ENCODE measurements at places on chromosomes 5 and 9.

DNA sequence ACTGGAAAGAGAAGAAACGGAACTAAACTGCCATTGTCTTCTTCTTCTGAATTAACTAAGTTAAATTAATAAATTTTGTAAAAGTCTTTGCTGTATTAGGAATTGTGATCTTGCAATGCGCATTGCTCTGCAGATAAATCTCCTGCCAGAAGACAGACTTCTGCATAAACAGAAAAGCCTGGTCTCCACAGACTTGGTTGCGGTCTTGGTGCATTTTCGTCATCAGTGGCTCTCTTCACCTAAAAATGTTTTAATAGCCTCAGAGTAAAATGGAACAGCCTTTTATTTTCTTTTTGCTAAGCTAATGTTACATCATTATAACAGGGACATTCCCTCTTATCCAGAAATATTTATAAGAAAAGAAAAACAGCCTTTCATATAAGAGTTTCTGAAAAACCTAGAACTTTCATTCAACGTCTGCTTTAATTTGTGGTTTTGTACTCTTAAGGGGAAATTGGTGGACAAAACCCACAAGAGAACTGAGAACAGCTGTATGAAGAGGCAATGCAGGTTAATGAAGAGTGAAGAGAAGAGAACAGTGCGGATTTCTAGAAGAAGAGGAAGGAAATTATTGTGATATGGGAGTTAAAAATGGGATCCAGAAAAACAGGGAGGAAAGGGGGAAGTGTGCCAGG lies 10.1 kb downstream of the IFNA5 start:
- no peak for DNase-seq

- DNase-seq: peak; percentile 46
These were observed 716 bp upstream of the OTULIN start for GRCh38 chr5:14663734-14664269.

DNA sequence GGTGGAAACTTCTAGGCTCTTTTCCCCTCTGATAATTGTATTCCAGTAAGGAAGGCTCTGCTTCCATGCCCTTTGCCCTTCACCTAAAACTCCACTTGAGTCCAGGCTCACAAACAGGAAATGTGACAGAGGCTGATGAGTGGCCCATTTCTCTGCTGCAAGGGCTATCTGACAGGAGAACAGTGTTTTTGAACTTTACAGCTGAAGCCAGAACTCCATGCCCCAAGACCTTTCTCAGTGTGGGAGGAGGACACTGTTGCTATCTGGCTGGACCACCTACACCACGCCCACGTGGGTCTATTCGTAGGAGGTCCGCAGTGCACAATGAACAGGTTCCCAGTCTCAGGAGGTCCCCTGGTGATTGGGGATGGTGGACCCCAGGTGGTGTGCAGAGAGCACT lies 13.6 kb downstream of the GGTA1 start:
- no peak for DNase-seq

- DNase-seq: no peak
These were observed 138.6 kb downstream of the ARRDC3 start for GRCh38 chr5:91244380-91245073.

GRCh38 chr5:125140220-125140619 lies 393.8 kb upstream of the ZNF608 start:
- DNase-seq: no peak

DNA sequence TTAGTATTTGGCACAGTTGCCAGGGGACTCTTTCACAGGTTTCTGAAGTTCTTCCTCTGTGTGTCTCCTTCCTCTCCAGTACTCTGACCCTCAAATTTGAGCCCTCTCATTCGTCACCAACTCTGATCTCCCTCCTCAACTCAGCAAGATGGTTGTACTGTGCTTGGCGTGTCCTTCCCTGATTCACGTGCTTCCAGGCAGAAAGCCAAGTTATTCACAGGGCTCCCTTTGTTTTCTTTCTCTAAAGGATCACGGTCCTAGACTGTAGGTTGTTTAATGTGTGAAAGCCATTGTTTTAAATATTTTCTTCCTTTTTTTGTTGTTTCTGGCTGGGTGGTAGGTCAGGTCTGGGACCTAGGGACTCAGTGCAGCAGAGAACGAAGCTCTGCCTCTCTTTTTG lies 142.9 kb downstream of the DMAC1 start:
- no peak for DNase-seq

GRCh38 chr9:112894699-112895098 lies 4.0 kb upstream of the SLC46A2 start:
- no peak for DNase-seq

DNA sequence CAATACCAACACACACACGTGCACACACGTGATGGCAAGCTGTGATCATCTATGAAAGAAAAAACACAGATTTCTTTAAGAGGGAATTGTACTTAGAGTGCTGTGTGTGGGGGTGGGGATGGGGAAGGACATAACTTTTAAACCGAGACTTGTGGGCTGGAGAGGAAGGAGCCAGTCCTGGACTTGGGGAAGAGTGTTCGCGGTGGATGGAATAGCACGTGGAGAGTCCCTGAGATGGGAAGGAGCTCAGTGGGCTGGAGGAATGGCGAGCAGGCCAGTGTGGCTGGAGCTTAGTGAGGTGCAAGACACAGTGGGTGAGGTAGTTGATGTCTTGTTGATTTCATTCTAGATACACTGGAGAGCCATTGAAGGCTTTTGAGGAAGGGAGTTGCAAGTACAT lies 78.5 kb downstream of the RGS3 start:
- DNase-seq: no peak

GRCh38 chr9:115694014-115694413 lies 459.6 kb upstream of the PAPPA start:
- DNase-seq: no peak
